Activated CD4-positive, alpha-beta T cell treated with anti-CD3 and anti-CD28 coated beads, Interleukin-2, amount 50 U/mL, for 4 hours (primary cell): ENCODE measurements at places on chromosomes 1 and 21.

- DNase-seq: no peak
Measured at GRCh38 chr1:72253132-72253531, 29.2 kb downstream of the NEGR1 start.

- no peak for DNase-seq
Measured at GRCh38 chr1:209567698-209568175, 15.8 kb upstream of the CAMK1G start.

DNA sequence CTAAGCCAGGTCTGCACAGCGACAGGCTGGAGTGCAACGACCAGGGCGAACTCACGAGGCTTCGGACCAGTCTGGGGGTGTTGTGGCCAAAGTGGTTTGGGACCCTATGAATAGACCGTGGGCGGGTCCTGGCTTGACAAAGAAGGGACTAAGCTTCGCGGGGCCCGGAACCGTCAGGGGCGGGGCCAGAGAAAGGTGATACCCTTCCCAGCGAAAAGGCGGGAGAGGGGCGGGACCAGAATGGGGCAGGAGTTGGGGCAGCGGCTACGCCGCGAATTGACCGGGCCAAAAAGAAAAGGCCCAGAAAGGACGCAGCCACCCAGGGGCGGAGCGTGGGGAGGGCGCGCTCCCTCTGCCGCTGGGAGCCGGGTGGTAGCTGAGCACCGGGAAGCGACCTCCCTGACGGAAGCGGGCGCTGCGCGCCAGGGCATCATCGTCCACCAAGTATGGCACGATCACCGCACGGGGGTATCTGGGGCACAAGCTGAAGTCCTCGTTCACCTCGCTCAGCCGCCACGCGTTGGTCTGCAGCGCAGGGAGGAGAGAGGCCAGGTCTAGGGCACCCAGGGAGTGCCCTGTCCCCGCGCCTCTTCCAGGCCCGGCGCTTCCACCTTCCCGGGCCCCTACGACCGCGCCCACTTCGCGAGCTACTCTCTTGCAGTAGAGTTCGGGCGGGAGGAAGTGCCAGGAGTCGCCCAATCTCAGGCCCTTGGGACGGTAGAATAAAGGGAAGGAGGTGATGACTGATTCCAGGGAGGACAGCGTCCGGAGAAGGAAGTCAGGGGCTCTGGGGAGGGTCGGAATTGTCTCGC lies 6.7 kb upstream of the FAM167B start:
- DNase-seq: peak; percentile 47

DNA sequence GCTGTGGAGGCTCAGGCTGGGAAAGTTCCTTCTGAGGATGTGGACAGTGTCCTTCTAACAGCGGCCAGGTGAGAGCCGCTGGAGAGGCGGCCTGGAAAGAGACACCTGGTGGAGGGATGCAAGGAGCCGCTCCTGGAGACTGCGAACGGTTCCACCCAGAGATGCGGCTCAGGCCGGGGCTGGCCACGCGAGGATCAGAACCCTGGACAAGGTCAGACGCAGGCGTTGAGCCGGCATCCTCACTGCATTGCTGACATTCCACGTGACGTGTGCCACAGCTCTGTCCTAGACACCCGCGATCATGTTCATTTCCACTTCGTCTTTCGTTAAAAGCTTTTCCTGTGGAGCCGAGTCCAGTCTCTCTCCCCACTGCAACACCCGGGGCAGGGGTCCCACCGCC lies 28.8 kb downstream of the CFAP74 start:
- DNase-seq: no peak

GRCh38 chr1:9719978-9720722 lies 68.6 kb downstream of the PIK3CD start:
- DNase-seq: no peak

GRCh38 chr1:29924017-29924431 lies 687.7 kb downstream of the PTPRU start:
- no peak for DNase-seq

DNA sequence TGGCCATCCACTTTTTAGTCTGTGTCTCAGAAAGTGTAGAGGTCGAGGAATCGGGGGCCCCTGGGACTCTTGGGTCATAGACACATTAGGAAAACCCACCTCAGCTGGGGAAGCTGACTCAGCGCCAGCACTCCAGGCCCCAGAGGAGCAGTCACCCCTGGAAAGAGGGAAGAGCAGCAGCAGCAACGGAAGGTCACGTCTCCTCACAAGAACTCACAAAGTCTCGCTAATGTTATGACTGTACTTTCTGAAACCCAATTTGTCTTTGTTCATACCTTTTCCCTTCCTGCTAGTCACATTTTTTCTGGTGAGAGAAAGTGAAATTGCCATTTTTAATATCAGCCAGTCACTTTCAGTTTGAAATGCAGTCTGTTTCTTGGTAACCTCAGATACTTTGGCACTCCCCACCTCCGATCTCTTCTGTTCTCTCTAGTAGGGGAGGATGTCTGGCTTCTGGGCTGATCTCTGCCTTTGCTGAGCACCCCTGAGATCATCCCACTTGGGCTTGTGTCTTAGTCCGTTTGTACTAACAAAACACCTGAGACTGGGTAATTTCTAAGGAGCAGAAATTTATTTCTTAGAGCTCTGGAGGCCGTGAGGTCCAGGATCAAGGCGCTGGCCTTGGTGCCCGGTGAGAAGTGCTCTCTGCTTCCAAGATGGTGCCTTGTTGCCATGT lies 6.0 kb upstream of the NLRP3 start:
- peak; percentile 15 for DNase-seq

DNA sequence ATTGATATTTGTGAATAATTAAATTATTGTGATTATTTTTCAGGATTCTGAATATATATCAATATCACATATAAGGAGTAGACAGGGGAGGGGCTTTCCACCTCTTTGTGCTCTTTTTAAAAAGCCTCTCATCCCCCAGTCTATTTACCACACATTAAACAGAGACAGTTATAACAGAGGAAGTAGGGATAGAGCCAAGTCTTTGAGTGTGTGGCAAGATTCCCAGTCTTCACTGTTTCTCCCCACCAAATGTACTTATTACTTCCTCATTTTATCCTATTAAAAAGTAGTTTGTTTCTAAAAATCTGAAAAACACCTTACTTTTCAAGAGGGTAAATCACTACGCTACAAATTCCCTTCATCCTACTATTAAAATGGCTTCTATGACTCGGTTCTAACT lies 46.7 kb downstream of the EPS15 start:
- no peak for DNase-seq

GRCh38 chr1:22131062-22131461 lies 11.8 kb downstream of the WNT4 start:
- no peak for DNase-seq

DNA sequence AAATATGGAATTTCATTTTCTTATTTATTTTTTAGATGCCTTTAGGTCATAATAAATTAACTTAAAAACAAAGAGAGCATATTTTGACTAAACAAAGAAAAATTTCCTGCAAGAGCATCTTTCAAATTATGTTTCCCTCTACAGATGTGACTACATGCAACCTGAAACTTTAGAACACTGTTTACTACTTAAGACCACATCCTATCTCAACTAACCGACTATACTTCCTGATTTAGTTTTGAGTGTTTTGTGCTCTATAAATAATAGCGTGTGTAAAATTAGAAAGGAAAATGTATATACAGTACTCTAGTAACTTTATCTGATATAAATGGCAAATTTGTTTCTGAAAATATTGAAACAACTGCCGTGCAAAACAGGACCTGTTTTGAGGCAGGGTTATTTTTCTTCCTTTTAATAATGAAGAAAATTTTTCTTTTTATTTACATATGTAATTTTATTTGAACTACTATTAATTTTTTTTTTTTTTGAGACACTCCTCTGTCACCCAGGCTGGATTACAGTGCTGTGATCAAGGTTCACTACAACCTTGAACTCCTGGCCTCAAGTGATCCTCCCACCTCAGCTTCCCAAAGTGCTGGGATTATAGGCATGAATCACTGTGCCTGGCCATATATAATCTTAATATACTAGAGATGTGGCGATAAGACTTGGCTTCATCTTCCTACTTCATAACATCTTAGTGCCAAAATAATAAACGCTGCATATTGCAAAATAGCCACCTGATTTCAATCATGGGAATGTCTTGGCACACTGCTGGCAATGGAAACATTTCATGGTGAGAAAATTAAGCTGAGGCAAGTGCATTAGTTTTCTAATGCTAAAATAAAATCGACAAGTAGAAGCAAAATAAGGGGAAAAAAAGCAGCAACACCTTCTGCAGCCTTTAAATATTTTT lies 12.3 kb downstream of the ZRANB2 start:
- no peak for DNase-seq

GRCh38 chr1:116325104-116325503 lies 47.9 kb upstream of the ATP1A1 start:
- no peak for DNase-seq

GRCh38 chr21:31445137-31445536 lies 101.1 kb upstream of the TIAM1 start:
- DNase-seq: no peak

- DNase-seq: no peak
Measured at GRCh38 chr1:6330410-6330911, 63.1 kb downstream of the ACOT7 start.

DNA sequence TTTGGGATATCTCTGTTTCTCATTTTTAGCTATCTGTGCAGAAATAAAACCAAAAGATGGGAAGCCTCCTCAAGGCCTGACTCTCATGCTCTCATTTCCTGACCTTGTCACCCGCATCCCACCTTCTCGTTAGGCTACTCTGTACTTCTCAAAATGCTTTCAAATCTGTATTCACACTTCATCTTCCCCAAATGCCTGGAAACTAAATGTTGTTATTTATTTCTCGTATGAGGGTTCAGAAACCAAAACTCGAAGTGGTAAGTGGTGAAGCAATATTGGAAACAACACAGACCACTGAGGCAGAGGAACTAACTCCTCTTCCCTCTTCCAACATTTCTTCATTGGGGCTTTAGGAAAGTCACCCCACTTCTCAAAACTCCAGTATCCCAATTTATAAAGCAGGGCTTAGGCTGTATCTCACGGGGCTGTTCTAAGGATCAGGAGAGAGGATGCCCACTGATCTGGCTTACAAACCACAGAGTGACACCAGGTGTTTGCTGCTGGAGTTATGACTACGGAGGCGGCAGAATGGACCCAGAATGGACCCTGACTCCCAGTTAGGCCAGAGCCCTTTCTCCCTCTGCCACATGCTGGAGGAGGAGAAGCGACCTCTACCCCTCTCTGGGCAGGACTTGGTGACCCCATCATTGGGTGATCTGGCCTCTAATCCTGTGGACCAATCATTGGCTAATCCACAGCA lies 3.5 kb downstream of the SLAMF7 start:
- DNase-seq: no peak
